ENCODE measurements at places on chromosomes 5 and 9. TPM values are rescaled to one million over a fixed set of nuclear protein-coding genes. Genes with fewer than 3 reads are reported as not detected.

The MTAP gene
- total RNA-seq: 33.8 TPM

The DNM1 gene
- total RNA-seq: 1.1 TPM

The ARL14EPL gene
- total RNA-seq: not detected

The PLCXD3 gene
- 0.53 TPM for total RNA-seq

The MYMK gene
- not detected for total RNA-seq

The TMED7 gene
- total RNA-seq: 148 TPM

The CCDC187 gene
- under 0.01 TPM for total RNA-seq

The ZDHHC11B gene
- total RNA-seq: 0.26 TPM

The HK3 gene
- total RNA-seq: not detected

The EGFL7 gene
- total RNA-seq: 15.5 TPM

The ARAP3 gene
- 3.9 TPM for total RNA-seq

The FCN2 gene
- total RNA-seq: not detected

The ENTPD8 gene
- 0.06 TPM for total RNA-seq

The UNC5A gene
- 0.12 TPM for total RNA-seq

The NRARP gene
- total RNA-seq: 0.25 TPM

The WDR41 gene
- total RNA-seq: 140 TPM

The PRDM9 gene
- not detected for total RNA-seq

The MSMP gene
- total RNA-seq: 0.31 TPM

The GABRA1 gene
- total RNA-seq: under 0.01 TPM

The SLC2A8 gene
- total RNA-seq: 11.1 TPM

The PCDHB12 gene
- total RNA-seq: 0.25 TPM

The PLPPR1 gene
- not detected for total RNA-seq

The TSSK1B gene
- total RNA-seq: 0.13 TPM

The FST gene
- 95.7 TPM for total RNA-seq

The PLEKHG4B gene
- not detected for total RNA-seq

The PCDHA2 gene
- 0.06 TPM for total RNA-seq

The IFNB1 gene
- total RNA-seq: not detected

The TEX48 gene
- total RNA-seq: not detected

The GFRA3 gene
- total RNA-seq: not detected

The CAVIN4 gene
- 1.2 TPM for total RNA-seq

The LIFR gene
- 21.0 TPM for total RNA-seq

The PPP3R2 gene
- not detected for total RNA-seq

The FBP1 gene
- not detected for total RNA-seq

The PHYHD1 gene
- 5.7 TPM for total RNA-seq

The PCDHB15 gene
- total RNA-seq: 0.56 TPM

The IL3 gene
- not detected for total RNA-seq

The TAL2 gene
- 0.26 TPM for total RNA-seq

The FAXDC2 gene
- 13.6 TPM for total RNA-seq

The EIF4E1B gene
- total RNA-seq: not detected

The PTGES gene
- 4.4 TPM for total RNA-seq

The TIMD4 gene
- total RNA-seq: not detected

The PCDHAC1 gene
- 0.06 TPM for total RNA-seq

The WNT8A gene
- not detected for total RNA-seq

The LCN2 gene
- total RNA-seq: not detected

The LHX6 gene
- not detected for total RNA-seq

The KIF12 gene
- total RNA-seq: not detected

The MAMDC4 gene
- total RNA-seq: 0.68 TPM

The FOXD1 gene
- 0.44 TPM for total RNA-seq

The CTSV gene
- 0.26 TPM for total RNA-seq

The PCDHA9 gene
- 0.06 TPM for total RNA-seq

The ACOT12 gene
- total RNA-seq: not detected

The BSPRY gene
- total RNA-seq: not detected

The CAMK4 gene
- 0.37 TPM for total RNA-seq

The NR6A1 gene
- under 0.01 TPM for total RNA-seq
